ENCODE measurements at places on chromosomes 16 and 17.

DNA sequence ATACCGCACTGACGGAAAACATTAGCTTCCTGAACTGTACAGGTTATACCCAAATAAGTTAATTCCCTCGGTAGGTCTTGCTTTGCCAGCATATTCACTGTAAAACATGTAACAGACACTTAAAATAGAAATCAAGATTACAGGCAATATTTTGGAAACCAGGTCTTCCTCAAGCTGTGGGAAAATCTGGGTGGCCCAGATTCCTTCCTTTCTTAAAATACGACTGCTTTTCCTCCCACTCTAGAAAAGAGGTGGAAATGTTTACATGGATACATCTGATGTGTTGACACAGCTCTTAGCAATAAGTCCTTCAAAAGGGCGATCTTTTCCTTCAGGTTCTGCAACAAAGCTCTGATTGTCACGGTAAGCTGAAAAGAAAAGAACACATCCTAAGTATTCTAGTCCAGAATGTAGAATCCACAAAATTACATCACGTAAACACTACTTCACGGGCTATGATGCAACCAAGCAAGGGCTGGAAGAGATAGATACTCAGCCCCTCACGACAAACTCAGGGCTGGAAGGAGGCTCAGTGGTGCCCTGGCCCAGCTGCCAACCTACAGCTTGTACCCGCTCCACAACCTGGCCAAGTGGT, 18.4 kb downstream of the STX8 start:
- DNase-seq: no peak

DNA sequence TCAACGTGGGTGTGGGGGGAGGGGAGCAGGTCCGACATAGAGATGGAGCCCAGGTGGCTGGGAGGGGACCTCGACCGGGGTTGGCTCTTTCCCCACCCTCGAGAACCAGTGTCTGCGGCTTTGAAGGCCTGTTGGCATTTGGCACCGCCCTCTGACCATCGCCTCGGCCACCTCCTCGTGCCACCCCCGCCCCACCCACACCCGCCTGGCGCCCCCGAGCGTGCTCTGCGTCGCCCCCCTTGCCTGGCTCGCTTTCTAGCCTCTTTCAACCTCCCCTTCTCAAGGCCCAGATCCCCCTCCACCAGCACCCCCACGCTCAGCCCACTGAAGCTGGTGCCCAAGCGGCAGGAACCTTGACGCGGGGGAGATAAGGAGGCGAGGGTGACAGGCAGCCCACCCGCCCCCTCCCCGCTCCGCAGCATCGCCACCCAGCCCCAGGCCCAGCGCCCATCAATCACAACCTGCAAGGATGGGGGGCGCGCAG, 619 bp downstream of the CACNB1 start:
- peak; percentile 43 for DNase-seq

GRCh38 chr17:32307658-32308057, 34.3 kb downstream of the C17orf75 start:
- no peak for DNase-seq

DNA sequence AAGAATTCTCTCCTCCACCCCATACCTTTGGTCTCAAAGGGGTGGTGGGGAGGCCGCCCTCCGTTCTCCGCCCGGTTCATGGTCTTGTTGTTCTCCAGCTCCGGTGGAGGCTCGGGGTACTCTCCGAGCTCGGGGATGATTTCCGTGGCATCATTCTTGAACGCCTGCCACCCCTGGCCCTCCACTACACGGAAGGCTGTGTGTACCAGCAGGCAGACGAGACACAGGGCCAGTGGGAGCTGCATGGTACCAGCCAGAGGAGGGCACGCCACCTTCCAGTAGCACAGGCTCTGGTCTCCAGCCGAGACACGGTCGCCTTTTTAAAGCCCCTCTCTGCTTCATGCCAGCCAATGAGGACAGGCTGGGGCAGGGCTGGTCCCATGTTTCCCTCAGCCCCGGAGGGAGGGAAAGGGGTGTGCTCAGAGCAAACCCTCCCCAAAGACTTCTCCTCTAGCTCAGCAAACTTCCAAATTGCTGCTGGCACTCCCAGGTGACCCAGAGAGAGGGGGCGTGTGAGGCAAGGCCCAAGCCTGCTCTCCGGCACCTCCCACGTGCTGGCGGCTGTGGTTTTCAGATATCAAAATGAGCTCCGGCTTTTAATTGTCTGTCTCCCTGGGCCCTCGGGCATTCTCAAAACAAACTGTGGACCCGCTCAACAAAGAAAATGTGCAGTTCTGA, at the start of gene SOST:
Gene SOST, minus strand, starts transcription at position 295 of the 678 bp plus-strand sequence. Its CDS starts 50 bp downstream, at position 245.
- no peak for DNase-seq

- no peak for DNase-seq
These were observed 148.4 kb downstream of the SLC39A11 start for GRCh38 chr17:72943826-72944689.

GRCh38 chr17:16488186-16488967, 3.6 kb downstream of the LRRC75A start:
- DNase-seq: no peak

GRCh38 chr17:57609878-57610270, 135.2 kb downstream of the CCDC182 start:
- no peak for DNase-seq

DNA sequence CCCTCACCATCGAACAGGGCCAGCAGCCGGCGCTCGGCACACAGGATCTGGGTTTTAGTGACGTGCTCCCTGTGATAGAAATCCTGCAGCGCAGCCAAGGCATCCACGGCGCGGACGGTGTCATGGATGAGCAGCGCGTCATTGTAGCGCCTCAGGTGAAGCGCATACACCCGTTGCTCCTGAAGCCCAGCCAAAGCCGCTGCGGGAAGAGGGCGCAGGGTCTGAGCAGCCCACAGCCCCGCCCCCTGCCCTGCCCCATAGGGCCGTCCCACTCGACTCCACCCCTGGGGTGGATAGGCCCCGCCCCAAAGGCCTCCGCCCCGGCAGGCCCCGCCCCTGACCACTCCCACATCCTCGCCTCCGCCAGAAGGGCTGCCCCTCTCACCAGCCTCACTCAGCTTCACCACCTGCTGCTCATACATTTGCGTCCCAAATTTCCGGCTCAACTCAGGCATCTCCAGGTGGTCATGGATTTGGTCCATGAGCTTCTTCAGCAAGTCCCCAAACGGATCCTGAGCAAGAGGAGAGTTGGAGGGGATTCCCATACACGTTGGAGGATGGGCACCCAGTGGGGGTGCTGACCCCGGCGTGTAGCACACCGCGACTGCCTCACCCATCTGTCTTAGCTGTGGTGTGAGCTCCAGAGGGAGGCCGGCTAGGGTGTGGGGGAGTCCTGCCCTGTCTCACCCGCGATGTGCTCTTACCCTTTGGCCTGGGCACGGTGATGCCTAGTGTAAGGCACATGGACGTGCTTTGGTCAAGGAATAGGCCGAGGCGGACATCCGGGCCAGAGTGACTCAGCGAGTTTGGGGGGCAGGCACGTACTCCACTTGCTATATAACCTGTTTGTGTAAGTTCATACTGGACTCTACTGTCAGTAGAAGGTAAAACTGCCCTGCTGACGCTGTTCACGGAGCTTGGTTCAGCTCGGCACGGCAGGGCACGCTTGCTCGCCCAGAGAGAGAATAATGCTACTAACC, 4.6 kb downstream of the DHX58 start:
- peak; percentile 96 for DNase-seq

GRCh38 chr16:13448346-13448745, 471.6 kb upstream of the ERCC4 start:
- no peak for DNase-seq

DNA sequence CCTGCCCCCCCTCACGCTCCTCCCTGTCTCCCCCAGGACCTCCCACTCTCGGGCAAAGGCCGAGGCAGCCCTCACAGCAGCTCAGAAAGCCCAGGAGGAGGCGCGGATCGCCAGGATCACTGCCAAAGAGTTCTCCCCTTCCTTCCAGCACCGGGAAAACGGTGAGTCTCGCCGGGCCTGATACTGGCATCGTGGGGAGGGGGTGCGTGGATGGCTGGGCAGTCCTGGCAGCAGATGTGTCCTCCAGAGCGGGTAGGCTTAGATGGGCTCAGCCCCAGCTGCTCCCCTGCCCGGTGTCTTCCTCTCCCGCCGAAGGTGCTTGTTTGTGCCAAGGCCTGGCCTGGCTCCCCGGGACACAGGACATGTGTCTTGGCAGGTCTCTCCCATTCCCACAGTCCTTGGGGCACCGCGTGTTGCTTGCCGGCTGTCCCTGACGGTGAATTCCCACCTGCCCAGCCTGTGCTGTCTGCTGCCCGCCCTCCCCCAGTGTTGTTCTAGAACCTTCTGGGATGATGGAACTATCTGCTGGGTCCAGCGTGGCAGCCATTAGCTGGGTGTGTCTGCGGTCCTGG, 81.6 kb downstream of the KLHDC4 start:
- DNase-seq: no peak

- no peak for DNase-seq
These were observed 124.9 kb downstream of the UTP18 start for GRCh38 chr17:51385208-51385607.

GRCh38 chr17:16293931-16294330, 59.3 kb downstream of the CENPV start:
- no peak for DNase-seq

DNA sequence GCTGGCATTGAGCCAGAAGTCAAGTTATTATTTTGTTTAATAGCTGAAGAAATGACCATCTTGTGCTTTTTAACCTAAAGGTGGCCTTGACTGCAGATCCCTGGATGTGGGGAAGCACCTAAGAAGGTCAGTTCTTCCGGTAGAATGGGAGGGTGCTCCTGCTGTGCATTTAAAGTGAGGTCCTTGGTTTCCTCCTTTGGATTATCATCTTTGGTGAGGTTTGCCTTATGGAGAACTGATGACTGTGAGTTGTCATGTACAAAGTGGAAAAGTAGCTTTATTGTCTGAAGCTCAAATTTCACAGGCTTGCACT, 66.5 kb downstream of the PCTP start:
- no peak for DNase-seq
